ENCODE measurements at places on chromosomes 5 and 9.

- DNase-seq = no peak
Measured at GRCh38 chr9:14768405-14769229, 46.1 kb upstream of the CER1 start.

- DNase-seq = no peak
Measured at GRCh38 chr5:82045554-82046275, 73.9 kb downstream of the ATG10 start.

DNA sequence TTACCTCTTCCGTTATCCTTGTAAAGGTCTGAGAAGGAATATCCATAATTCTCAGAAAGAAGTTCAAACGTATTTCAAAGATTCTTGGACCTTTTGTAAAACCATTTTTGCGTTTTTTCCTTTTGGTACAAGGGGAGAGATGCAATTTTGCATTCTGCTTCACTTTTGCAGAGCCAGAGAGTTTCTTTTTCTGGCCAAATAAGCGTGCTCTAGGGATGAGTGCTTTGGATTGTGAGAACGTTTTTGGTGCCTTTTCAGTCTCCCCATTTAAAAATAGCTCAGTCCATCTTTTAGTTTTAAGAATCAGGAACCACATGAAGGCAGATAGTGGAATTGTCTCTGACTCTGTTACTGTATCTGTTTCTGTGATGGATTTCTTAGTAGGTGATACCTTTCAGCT lies 1.5 kb downstream of the ARHGAP26 start:
- DNase-seq = no peak

GRCh38 chr9:71858102-71858798 lies 52.7 kb downstream of the ABHD17B start:
- DNase-seq = no peak

DNA sequence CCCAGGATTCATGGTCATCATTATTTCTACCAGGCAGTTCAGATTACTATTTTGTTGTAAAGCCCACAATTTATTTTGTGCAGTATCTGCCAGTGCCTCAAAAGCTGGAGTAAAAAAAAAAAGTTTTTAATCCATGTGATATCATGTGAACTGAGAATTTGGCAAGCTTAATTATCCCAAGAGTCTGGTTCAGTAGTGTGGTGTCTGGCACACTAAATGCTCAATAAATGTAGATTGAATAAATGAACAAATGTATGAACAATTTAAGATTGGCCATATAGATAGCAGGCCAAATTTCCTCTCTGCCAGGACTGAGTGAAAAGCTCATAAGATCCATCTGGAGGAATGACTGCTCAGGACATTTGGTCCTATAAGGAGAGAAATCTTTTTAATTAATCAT lies 533.0 kb downstream of the TLE1 start:
- DNase-seq = no peak

GRCh38 chr5:18032744-18033143 lies 398.5 kb downstream of the TAF11L14 start:
- no peak for DNase-seq

DNA sequence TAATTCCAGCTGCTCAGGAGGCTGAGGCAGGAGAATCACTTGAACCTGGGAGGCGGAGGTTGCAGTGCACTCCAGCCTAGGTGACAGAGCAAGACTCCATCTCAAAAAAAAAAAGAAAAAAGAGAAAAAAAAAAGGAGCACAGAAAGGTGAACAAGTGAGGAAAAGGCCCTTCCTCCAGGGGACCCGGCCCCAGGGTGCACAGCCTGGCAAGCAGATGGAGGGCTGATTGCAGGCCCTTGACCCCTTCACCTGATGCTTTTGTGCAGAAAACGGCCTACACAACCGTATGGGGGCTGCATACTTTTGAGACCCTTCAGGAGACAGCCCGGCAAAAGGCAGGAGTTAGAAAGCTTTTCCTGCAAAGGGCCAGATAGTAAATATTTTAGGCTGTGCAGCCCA lies 33.9 kb downstream of the HRH2 start:
- DNase-seq = no peak

DNA sequence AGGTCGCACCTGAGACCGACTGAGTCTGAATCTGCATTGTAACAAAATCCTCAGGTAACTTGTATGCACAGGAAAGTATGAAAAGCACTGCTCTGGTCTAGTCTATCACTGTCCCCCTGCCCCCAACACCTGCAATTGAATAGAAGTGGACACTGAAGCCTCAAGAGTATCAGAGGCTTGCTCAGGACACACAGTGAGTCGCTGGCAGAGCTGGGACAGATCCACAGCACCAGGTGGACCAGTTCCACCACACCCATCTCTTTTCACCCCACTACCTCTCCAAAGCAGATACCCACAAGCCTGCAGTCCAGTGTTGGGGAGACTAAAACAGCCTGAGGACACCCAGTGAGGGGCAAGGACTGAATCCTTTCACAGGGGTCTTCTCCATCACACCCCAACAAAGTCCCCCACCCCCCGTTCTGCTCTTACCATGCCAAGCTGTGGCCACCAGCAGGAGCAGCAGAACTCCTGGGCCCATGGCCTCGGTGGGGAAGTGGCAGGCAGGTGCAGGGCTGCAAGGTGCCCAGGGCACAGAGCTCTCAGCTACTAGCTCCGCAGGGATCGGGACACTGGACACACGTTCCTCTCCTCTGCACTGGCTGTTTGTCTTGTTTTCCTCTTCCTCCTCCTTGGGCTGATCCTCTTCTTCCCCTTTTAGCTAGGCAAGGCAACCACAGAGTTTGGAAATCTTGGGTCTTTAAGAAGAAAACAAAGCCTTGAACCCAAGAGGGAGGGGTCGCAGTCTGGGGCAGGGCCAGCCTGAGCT lies at the start of gene CSF1R:
CSF1R (minus strand) TSS at position 605 of the 766 bp plus-strand sequence; CDS start at position 478, 127 bp downstream.
- DNase-seq = no peak

GRCh38 chr5:80958616-80959015 lies 1.5 kb upstream of the RASGRF2 start:
- DNase-seq = no peak

DNA sequence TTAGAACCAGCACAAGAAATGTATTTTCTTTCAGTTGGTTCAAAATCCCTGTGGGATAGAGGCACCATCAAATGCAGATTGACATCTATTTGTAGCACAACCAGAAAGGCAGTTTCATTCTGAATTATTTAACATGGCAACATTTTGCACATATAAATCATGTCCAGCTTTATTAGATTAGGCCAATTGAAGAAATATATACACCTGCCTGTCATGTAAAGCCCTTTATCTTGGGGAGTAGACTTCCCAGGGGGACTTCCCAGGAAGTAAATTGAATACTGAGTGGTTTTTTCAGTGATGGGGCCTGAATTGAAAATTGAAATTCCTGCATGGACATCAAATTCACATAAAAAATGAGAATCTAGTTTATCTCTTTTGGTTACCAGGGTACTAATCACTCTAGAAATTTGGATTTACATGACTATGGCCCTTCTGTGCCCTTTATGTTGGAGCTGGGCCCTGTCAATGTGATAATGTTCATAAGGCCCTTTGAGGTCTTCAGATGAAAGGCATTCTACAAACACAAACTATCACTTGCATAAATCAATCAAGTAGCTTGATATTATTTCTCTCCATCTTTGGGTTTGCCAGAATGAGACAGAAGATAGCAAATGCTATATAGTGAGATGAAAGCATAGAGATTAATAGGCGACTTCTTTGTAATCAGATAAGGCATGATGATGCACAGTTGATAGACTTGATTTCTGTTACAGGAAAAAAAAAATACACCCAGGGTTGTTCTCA lies 26.2 kb upstream of the ZNF608 start:
- no peak for DNase-seq

DNA sequence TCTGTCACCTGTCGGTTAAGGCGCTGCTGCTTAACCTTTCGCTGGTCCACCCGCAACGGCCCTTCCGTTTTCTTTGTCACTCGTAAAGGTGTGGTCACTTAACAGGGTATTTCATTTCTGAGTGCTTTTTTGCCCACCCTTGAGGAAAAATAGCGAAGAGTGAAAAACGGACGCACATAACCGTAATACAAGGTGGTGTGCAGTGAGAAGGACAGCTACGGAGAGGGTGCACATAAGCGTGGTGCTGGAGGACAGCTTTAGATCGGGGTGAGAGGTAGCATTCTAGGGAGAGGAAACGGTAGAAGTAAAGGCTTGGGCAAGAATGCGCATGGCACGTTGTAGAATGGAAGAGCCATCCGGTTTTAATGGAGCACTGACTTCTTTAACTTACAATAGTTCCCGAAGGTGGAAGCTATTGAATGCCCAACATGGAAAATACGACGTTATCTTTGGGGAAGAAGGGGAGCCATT lies 761 bp downstream of the CCT5 start:
- peak; percentile 17 for DNase-seq

DNA sequence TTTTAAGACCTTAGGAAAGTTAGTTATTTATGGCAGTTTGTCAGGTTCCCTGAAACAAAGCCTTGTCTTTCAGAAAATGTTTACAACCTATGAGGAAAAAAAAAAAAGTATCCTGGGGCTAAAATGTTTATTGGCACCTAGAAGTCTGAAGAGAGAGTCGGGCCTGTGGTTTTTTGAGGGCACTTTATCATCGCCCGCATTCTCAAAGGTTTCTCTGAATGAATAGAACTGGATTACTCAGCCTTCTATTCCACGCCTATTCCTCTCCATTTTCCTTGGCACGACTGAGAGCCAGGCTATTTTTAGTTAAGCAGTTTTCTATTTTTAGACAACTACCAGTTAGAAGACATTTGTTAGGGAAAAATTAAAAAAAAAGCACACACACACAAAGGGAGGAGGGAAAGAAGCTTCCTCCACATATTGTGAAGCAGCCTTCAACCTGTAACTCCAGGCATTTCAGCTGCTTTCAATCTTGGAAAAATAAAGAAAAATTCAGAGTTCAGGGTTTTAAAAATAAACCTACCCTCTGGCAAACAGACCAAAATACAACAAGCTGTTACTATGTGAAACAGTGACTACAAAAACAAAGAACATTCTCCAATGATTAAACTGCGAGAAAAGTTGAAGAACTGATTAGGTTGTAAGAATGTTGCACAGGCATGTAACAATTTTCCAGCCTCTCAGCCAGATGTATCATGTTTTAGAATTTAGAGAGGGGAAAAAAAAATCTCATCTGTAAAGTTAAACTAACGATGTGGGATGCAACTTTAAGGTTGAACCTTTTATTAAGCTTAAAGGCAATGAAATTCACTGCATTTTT lies 97.0 kb downstream of the MEF2C start:
- no peak for DNase-seq

GRCh38 chr5:34842554-34842953 lies 3.6 kb downstream of the TTC23L start:
- no peak for DNase-seq

DNA sequence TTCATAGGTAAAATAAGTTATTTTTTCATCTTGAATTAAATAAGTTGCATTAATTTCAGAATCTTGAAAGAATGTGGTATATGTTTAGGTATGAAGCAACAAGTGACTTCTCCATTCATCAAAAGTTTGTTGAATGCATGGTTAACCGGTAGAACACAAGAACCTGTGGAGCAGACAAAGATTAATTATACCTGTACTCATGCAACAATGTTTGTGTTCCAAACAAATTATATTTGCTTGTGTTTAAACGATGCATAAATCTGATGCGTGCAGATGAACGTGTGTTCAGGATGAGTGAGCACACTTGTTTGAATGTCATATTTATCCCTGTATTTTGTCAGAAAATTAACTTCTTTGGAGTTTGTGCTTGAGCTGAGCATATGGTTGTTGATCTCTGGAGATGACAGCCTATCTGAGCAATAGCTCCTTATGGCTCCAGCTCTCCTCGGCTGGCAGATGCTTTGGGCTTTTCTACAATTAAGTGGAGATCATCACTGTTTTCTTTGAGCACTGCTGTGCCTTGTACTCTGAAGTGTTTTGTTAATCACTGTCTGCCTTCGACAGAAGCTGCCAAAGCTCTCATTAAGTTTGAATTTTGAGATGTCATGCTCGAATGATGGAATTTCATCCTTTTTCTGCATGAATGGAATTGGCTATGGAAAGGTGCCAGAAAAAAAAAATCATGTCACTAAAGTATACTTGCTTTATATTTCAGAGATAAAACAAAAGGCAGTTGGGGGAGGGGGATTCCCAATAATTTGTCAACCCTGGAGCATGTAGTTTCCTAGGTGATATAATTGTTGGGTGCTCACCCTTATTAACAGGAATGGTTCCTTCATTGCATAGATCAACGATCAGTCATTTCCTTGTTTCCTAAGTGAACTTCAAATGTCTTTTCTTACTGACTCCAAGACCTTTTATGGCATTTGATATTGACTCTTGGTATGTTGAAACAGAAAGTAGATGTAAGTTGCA lies 502.5 kb upstream of the ARRDC3 start:
- DNase-seq = no peak

- peak; percentile 51 for DNase-seq
Measured at GRCh38 chr9:36407122-36407723, 7.2 kb upstream of the RNF38 start.

DNA sequence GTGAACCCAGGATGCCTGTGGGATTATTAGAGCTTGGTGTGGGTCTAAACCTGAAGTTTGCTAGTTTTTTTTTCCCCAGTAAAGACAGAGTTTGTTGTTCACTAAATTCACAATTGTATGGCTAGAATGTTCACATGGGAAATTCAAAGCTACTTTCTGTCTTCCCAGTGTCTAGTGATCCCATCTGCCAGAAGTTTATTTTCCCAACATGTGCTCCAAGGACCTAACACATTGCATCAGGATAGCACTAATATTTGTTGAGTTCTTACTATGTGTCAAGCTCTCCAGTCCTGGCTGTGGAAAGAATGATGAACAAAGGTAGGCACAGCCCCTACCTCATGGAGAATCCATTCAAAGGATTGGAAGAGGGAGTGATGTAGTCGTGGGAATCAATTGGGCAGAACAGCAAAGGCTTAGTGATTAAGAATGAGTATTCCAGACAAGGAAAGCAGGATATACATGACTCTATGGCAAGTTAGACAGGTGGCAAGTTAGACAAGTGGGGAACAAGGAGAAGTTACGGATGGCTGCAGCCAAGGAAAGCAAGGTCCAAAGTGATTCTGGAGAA lies 521.5 kb upstream of the WWC1 start:
- no peak for DNase-seq

DNA sequence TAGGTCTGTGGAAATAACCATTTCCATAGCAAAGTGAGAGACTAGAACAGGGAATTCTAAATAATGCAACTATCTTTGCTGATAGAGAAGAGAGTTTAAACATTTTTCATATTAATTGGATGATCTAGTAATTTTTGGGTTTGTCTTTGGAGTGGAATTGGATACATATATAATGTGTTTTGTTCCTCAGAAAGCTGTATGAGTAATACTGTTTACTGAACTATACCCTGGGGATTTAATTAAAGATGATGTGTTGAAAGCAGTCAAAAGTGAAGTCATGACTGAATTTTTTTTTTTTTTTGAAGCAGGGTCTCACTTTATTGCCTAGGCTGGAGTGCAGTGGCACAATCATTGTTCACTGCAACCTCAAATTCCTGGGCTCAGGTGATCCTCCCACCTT lies 17.9 kb downstream of the FER start:
- no peak for DNase-seq

Data from activated naive CD4-positive, alpha-beta T cell treated with anti-CD3 and anti-CD28 coated beads, Interleukin-2, amount 50 U/mL, for 16 hours (primary cell).